Stimulated activated CD8-positive, alpha-beta memory T cell treated with anti-CD3 and anti-CD28 coated beads, Interleukin-4, amount 100 ng/mL, for 1 hour (primary cell): ENCODE measurements at places on chromosomes 2 and 18.

DNA sequence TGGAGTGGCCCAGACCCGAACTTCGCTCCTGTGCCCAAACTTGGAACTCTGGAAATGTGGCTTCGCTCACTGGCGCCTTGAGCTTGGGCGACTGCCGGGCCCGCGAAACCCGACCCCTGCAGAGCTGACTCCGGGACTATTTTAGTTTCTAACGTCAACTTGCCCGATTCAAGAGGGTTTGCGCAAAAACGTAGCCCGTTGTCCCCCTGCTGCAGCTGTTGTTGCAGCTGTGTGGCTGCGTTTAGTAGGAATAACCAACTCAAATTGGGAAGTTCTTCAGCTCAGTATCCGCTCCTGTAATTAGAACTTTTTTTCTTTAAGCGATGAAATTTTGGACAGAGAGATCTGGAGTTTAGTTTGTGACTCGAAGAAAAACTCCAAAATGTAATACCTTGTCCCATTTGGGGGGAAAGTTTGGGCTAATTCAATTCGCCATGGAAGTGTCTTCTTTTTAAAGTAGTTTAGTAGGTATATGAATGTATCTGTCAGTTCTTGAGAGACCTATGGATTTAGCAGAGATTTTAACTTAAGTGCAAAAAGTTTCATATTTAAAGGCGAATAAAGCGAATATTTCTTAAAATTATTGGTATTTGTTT, 559 bp downstream of the MYL12A start:
- DNase-seq: no peak

DNA sequence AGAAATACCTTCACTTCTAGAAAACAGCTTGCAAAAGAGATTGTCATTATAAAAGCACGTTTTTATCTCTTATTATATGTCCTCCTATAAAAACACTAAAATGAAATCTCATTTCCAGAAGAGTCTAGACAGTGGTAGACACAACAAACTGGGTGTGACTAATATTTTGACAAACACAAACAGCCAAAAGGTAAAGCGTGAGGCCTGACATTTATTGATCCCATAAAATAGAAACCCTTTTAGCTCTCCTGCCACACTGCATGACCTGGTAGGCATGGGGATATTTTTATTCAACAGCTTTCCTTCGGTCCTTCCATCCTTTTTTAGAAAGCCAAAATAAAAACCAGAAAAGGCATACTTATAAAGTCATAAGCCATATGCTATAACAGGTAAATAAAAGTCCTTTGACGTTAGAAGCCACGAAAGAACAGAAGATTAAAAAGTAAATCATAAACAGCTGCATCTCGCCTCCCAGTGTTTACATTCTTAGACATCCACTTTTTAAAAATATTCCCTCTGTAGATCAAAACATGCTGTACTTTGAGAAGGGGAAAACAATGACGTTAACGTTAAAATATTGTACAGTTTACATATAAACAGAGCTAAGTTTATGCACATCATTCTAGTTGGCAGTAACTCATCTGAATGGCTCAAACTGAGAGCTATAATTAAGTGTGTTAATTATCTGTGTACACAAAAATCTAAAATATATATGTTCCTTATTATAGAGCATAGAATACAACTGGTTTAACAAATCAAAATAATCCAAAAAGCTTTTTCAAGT, 44.6 kb downstream of the IRS1 start:
- no peak for DNase-seq

GRCh38 chr2:236866542-236867340, 218.9 kb upstream of the COPS8 start:
- DNase-seq: no peak

- no peak for DNase-seq
Measured at GRCh38 chr2:221571551-221572218, 419 bp downstream of the EPHA4 start.

DNA sequence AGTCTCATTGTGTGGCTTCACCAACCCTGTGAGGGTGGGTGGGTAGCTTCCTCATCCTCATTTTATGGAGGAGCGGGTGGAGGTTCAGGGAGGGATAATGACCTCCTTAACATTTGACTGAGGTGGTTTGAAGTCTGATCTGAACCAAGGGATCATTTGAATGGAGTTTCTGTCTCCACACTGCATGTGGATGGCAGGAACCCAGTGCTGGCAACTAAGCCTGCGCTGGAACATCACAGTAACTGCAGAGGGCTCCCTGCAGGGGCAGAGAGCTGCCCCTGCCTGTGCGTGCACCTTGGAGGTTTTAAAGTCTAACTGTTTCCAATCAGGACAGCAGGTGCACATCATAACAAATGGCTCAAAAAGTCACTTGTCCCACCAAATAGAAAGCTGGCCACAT, 3.3 kb downstream of the AGAP1 start:
- DNase-seq: no peak
